ENCODE measurements at places on chromosomes 2 and 18.

DNA sequence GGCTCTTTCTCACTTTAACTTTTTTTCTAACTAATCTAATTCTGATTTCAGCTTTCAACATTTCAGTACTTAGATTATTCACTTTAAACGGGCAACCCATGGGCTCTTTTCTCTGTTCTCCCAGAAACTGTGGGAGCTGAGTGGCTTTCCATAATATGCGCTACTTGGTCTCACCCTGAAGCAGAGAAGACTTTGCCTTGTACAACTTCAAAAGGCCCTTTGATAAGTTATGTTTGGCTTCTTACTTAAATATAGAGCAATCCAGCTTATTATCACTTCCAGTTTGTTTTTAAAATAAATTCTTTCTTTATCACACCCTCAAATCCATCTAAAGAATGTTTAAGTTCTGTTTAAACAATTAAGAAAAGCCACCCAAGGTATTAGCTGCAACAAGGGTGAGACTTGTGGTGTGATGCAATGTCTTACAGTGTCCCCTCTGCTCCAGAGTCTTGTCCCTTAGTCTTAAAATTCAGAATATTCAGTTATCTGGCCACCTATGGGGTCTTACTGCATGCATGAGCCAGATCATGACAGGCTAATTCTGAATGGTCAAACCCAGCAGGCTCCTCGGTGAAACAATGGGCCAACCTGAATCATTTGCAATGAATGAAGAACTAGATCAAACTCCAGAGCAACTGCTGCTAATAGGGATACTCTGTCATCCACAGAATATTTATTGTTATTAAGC, 38.8 kb downstream of the GCG start:
- no peak overlapping the region for H3K27ac ChIP-seq
- no peaks in the 10 kb centered on the region for H3K4me1 ChIP-seq
- no peak overlapping the region for H3K4me3 ChIP-seq
- DNase-seq = no peak
- no peaks in the 10 kb centered on the region for H3K27me3 ChIP-seq

DNA sequence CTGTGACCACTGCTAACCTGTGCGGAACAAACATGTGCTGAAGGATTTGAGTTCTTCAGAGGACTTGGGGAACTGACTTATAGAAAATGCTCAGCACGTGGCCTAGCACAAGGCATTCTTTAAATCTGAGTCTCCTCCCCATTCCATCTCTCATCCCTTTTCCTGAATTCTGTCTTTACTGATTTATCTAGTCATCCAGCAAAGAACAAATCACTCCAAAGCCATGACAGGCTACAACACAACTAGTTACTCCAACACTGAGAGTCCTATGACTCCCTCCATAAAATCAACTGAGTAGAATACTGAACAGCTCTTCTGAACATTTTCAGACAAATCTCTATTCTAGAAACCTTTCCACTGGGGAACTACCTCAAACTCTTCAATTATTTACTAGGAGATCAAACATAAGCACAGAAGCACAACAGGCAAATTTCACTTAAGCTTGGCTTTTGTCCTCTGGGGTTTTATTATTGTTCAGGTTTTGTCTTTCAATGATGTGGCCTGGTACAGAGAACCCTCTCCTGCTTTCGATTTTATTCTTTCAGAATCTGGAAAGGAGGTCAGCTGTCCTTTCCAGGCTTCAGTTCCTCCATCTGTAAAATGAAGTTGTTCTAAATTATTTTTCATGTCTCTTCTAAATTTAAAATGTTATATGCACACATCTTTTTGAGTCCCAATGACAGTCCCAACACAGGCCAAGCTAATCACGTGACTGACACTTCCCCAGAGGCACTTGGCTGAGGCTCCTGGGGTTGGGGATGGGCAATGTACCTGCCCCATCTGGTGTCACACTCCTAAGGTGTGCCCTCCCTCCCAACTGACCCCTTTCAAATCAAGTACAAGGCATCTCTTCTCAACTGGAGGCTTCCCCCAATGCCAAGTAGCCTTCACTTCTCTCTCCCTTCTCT, 31.8 kb downstream of the RNU4ATAC start:
- no peaks in the 10 kb centered on the region for H3K27me3 ChIP-seq
- DNase-seq = no peak
- H3K4me3 ChIP-seq = no peak overlapping the region
- no peaks in the 10 kb centered on the region for H3K4me1 ChIP-seq
- no peaks in the 10 kb centered on the region for H3K36me3 ChIP-seq

DNA sequence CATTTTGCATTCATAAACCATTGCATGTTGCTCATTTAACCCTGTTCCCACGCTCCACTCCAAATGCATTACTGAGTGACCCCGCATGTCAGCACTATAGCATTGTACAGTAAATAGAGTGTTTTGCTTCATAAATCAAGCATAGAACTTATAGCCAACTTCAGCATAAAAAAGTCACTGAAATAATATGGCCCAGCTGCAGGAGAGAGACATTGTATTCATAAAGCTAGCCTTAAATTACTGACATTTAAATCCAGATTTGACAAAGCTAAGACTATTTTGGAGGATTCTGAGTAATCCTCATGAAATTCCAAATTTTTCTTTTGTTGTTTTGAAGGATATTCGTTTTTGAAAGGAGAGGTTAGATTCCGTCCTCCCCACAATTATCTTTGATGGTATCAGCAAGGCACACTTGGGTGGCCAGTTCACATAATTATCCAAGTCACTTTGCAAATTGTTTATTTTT, 320.9 kb upstream of the TCF4 start:
- H3K4me1 ChIP-seq = no peaks in the 10 kb centered on the region
- H3K27me3 ChIP-seq = no peaks in the 10 kb centered on the region
- no peak for DNase-seq
- no peaks in the 10 kb centered on the region for H3K36me3 ChIP-seq
- no peak overlapping the region for H3K4me3 ChIP-seq

DNA sequence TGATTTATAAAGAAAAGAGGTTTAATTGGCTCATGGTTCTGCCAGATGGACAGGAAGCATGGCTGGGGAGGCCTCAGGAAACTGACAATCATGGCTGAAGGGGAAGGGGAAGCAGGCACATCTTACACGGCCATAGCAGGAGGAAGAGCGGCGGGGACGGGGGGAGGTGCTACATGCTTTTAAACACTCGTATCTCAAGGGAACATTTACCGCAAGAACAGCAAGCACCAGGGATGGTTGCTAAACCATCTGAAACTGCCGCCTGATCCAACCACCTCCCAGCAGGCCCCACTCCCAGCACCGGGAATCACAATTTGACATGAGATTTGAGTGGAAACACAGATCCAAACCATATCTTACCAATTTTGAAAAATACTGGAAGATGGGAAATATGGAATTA, 362.8 kb downstream of the FBXO15 start:
- no peak overlapping the region for H3K4me3 ChIP-seq
- H3K27ac ChIP-seq = no peak overlapping the region
- no peaks in the 10 kb centered on the region for H3K27me3 ChIP-seq
- DNase-seq = no peak

DNA sequence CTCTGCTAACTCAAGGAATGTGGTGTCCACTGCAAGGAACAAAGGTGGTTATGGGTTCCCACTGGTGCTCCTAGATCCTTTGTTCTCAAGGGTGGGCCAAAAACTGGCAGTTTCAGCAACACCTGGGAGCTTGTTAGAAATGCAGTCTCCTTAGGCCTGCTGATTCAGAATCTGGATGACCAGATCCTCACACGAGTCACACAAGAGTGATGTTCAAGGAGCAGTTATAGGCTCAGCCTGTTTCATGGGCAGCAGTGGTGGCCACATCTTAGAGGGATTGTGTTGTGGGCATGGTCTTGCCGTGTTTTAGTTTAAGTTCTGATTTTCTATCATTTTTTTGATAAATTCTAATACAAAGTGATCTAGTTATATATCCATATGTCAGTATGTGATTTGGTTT, 28.7 kb upstream of the MGAT5 start:
- no peak overlapping the region for H3K4me3 ChIP-seq
- peaks cover 63% of the 10 kb centered on the region for H3K4me1 ChIP-seq
- no peak for DNase-seq
- no peaks in the 10 kb centered on the region for H3K36me3 ChIP-seq

GRCh38 chr2:240413813-240414429, 21.5 kb upstream of the GPC1 start:
- H3K36me3 ChIP-seq = no peaks in the 10 kb centered on the region
- no peaks in the 10 kb centered on the region for H3K4me1 ChIP-seq
- H3K4me3 ChIP-seq = no peak overlapping the region
- no peak overlapping the region for H3K27ac ChIP-seq

DNA sequence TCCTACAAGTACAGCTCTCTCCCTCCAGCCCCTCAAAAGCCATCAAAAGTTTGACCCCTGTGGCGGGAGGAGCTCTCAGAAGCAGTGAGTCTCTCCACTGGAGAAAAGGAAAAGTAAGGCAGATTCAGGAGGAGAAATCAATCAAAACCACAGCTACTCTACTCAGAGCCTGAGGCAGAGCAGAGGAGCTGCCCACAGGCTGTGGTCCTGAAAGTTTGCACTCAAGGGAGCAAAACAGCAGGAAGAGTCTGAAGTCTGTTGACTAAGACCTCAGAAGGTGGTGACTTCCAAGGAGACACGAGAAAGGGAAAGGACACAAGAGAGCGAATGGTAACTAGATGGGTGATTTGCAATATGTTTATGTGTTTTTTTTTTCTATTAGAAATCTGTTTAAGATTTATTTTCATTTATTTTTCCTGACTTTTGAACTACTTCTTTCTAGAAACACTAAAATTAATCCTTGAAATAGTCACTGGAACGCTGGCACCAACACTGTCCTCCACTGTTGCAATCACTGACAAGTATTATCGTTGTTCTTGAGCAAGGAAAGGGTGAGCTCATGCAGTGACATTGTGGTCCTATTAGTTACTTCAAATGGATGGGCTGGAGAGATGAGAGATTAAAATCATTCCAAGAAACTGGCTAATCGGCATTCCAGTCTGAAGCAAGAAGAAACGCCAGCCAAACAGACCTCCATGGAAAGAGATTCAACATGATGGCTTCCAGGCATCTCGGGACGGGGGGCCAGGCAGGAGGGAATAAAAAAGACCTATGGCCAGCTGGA, 35.8 kb downstream of the PID1 start:
- H3K36me3 ChIP-seq = no peaks in the 10 kb centered on the region
- H3K27me3 ChIP-seq = no peaks in the 10 kb centered on the region
- H3K4me3 ChIP-seq = no peak overlapping the region
- H3K4me1 ChIP-seq = no peaks in the 10 kb centered on the region
- no peak overlapping the region for H3K27ac ChIP-seq

Data from CD4-positive, alpha-beta memory T cell (primary cell).